Fibroblast of the aortic adventitia (primary cell): ENCODE measurements at places on chromosomes 7 and 10. TPM values are rescaled to one million over a fixed set of nuclear protein-coding genes. Genes with fewer than 3 reads are reported as not detected.

Gene CCDC146
- 1.4 and 2.0 TPM in 2 replicates for total RNA-seq

Gene PDE6C
- not detected in 2 replicates for total RNA-seq

Gene CALML5
- not detected in 2 replicates for total RNA-seq

Gene MKX
- 0.25 and 0.27 TPM in 2 replicates for total RNA-seq

Gene H2BK1
- total RNA-seq = not detected in 2 replicates

Gene MBL2
- total RNA-seq = not detected in 2 replicates

Gene PAPOLB
- 0.18 TPM in 1 of 2 replicates, not detected in the other for total RNA-seq

Gene LIPF
- total RNA-seq = not detected in 2 replicates

Gene SAMD9L
- 22.6 and 39.4 TPM in 2 replicates for total RNA-seq

Gene PARP12
- 14.0 and 16.4 TPM in 2 replicates for total RNA-seq

Gene BTBD16
- 0.09 TPM in 1 of 2 replicates, not detected in the other for total RNA-seq

Gene FXYD4
- total RNA-seq = not detected in 2 replicates

Gene GNG11
- 37.0 and 56.9 TPM in 2 replicates for total RNA-seq

Gene FKBP6
- not detected in 2 replicates for total RNA-seq

Gene GIMAP4
- total RNA-seq = 0.18 and 1.3 TPM in 2 replicates

Gene WEE2
- under 0.01 TPM in 1 of 2 replicates, not detected in the other for total RNA-seq

Gene NME8
- total RNA-seq = not detected in 2 replicates

Gene CNTNAP2
- under 0.01 TPM in 1 of 2 replicates, not detected in the other for total RNA-seq

Gene SLC35G1
- total RNA-seq = 3.8 and 6.2 TPM in 2 replicates

Gene CTAGE8
- total RNA-seq = 6.2 TPM in 1 of 2 replicates, not detected in the other

Gene ADRA2A
- 0.82 and 2.6 TPM in 2 replicates for total RNA-seq

Gene PCGF6
- 16.4 and 64.0 TPM in 2 replicates for total RNA-seq

Gene ARF5
- 43.6 and 105 TPM in 2 replicates for total RNA-seq

Gene WNT8B
- total RNA-seq = not detected in 2 replicates

Gene GDF10
- 11.1 TPM in 1 of 2 replicates, not detected in the other for total RNA-seq

Gene TMEM139
- total RNA-seq = not detected in 2 replicates

Gene NRG3
- not detected in 2 replicates for total RNA-seq

Gene SUN3
- total RNA-seq = not detected in 2 replicates

Gene PKD2L1
- total RNA-seq = not detected in 2 replicates

Gene LIPK
- not detected in 2 replicates for total RNA-seq

Gene IFIT1B
- total RNA-seq = not detected in 2 replicates

Gene MNX1
- not detected in 2 replicates for total RNA-seq

Gene GPR15LG
- total RNA-seq = not detected in 2 replicates

Gene LRRN3
- 2.7 and 5.0 TPM in 2 replicates for total RNA-seq

Gene EVX1
- not detected in 2 replicates for total RNA-seq

Gene CALML3
- not detected in 2 replicates for total RNA-seq

Gene ITGB1
- 2,201 and 3,050 TPM in 2 replicates for total RNA-seq

Gene UNCX
- total RNA-seq = not detected in 2 replicates

Gene CPED1
- 30.0 and 119 TPM in 2 replicates for total RNA-seq

Gene IGFBP3
- 287 and 1,278 TPM in 2 replicates for total RNA-seq

Gene LEP
- under 0.01 TPM in 1 of 2 replicates, not detected in the other for total RNA-seq

Gene AKR1C1
- 116 and 355 TPM in 2 replicates for total RNA-seq

Gene REPIN1
- 33.6 and 40.5 TPM in 2 replicates for total RNA-seq

Gene GPR26
- under 0.01 TPM in 1 of 2 replicates, not detected in the other for total RNA-seq

Gene HTR5A
- not detected in 2 replicates for total RNA-seq

Gene PILRB
- 4.4 and 8.1 TPM in 2 replicates for total RNA-seq

Gene SLC39A12
- not detected in 2 replicates for total RNA-seq

Gene AHR
- total RNA-seq = 326 and 493 TPM in 2 replicates

Gene FOXI2
- total RNA-seq = not detected in 2 replicates

Gene FAM131B
- 3.2 and 4.0 TPM in 2 replicates for total RNA-seq

Gene PIK3AP1
- total RNA-seq = 2.0 TPM in 1 of 2 replicates, not detected in the other

Gene EMX2
- total RNA-seq = 0.18 and 1.1 TPM in 2 replicates

Gene SLC29A3
- 1.2 and 2.8 TPM in 2 replicates for total RNA-seq

Gene PNLIPRP2
- total RNA-seq = not detected in 2 replicates

Gene CHCHD1
- 12.9 and 20.9 TPM in 2 replicates for total RNA-seq
